ENCODE measurements at places on chromosomes 1 and 21.

- DNase-seq: no peak
Observed at GRCh38 chr1:168159251-168159650, 19.5 kb upstream of the TIPRL start.

- DNase-seq: no peak
Observed at GRCh38 chr1:30899577-30900389, 8.8 kb downstream of the SDC3 start.

- no peak for DNase-seq
Observed at GRCh38 chr1:109131059-109131458, 17.1 kb downstream of the ELAPOR1 start.

- peak; percentile 38 for DNase-seq
Observed at GRCh38 chr1:184075055-184076029, 23.8 kb downstream of the TSEN15 start.

GRCh38 chr1:170853302-170853701 lies 82.0 kb upstream of the MROH9 start:
- DNase-seq: no peak

DNA sequence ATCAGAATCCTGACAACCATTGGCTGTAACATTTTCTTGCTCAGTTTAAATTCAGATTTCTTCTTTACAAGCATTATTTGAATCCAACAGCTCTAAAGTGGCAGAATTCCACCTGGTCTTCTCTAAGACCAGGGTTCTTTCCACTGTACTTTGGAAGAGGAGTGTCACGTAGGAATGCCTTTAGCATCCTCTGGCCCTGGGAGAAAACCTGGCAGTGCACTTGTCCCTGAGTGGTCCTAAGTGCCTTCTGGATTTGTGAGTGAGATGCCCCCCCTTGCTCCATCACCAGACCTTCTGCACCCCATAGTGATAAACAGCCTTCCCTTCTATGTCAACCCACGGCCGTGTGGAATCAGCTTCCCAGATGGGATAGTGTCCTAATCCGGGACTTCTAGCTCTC lies 57.1 kb upstream of the NHLH2 start:
- no peak for DNase-seq

- no peak for DNase-seq
Observed at GRCh38 chr1:82494117-82494516, 693.4 kb downstream of the ADGRL2 start.

DNA sequence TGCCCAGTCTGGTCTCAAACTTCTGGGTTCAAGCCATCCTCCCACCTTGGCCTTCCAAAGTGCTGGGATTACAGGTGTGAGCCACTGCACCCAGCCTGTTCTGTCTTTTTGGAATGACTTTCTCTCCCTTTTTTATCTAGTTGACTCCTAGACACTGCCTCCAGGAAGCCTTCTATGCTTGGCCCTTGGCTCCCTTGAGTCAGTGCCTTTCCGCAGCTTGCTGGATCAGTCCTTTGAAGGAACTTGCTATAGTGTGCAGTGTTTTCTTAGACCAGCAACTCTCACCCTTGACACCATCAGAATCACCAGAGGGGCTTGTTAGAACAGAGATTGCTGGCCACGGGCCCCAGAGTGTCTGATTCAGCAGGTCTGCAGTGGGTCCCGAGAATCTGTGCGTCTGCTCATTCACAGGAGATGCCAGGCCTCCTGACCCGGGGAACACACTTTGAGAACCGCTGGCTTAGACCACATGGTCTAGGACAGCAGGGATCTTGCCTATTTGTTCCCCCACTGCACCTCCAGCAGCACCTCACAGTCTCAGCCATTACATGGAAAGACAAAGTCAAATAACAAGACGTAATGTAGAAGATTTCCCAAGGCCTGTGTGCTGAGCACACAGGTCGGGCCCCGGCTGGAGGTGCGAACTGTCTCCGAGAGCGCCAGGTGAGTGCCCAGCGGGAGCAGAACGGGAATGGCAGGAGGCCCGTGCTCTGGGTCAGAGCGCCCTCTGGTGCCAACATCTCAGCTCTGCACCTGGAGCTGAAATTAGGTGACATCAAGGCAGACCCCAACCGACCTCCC lies 27.4 kb upstream of the CTPS1 start:
- no peak for DNase-seq

DNA sequence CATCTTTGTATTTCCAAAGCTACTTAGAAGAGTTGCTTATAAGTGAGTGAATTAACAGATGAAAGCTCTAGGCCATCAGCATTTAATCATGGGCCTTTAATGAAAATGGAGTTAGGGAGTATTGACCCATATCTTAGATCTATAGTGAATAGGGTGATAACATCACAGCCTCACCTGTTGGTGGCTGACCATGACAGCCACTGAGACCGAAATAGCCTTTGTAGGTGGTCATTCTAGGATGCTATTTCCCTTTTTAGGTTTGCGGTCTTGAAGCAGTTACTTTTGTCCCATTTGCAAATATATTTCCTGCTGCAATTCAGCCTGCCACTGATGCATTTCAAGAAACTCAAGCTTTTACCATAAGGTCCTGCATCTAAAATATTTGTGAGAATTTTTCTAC lies 410.1 kb upstream of the LYPLAL1 start:
- no peak for DNase-seq

- no peak for DNase-seq
Observed at GRCh38 chr1:6003568-6004411, 11.6 kb upstream of the NPHP4 start.

GRCh38 chr21:14977814-14978213 lies 87.0 kb downstream of the NRIP1 start:
- DNase-seq: no peak

DNA sequence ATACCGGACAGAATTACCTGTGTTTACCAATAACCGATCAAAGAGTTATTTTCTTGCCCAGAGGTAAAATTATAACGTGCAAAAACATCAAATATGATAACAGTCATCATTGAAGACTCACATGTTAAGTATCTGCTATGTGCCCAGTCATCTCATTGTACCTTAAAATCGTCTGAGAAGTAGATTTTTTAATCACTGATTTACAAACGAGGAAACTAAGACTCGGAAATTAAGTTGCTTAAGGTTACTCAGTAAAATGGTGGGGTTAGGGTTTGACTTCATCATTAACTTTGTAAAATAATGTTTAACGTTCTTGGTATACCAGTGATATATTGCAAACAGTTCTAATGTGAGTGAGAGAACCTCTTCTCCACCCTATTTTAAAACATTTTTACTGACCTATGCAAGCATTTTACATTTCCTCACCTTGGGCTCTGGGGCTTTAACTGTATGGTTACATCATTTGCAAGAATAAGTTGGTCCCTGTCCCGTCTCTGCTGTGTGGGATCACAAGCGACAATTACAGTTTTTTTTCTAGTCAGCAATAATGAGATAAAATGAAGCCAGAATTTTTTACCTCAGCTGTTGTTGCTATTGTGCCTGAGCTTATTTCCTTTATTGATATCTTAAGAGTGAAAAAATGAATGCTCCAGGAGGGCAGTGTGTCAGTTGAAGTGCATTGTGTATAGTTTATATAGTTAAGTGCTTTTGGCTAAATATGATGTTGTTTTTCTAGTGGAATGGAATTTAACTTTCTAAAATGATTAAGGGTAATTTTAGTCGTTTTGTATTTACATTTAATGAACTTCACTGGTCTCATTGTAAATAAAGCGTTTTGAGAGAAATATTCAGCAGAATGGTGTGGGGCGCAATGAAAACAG lies 2.7 kb downstream of the RPRD2 start:
- no peak for DNase-seq

DNA sequence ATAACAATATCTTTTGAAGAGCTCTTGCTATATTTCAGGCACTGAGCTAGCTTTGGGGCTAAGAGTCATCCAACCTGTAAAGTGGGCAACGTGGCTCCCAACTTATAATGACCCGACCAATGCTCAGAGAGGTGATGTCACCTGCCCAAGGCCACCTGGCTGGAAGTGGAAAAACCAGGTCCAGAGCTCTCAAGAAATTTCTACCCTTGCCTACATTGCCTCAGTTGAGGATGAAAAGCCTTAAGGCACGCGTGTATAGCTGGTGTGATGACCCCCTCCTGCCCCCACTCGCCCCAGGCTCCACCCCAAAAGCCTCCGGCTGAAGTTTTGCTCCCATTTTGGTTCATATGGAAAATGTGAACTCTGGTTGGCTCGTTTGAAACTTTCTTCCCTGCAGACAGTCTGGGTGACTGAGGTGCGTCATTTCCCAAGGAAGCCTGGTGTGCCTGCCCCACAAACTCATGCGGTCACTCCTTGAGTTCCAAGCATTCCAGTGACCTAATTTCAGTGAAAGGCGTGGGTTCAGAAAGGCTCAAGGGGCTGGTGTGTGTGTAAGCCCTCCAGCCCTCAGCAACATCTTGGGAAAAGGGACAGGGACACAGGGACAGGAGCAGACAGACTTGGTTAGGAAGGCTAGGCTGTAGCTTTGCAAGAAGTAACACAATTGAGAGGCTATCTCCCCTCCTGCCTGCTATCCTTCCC lies 20.5 kb downstream of the HTR1D start:
- DNase-seq: peak; percentile 90

DNA sequence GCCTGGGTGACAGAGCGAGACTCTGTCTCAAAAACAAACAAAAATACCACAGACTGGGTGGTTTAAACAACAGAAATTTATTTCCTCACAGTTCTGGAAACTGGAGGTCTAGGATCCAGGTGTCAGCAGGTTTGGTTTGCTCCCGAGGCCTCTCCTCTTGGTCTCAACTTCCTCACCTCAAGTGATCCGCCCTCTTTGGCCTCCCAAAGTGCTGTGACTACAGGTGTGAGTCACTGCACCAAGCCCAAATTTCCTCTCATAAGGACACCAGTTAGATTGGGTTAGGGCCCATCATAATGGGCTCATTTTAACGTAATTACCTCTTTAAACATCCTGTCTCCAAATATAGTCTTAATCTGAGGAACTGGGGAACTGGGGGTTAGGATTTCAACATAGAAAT lies 35.5 kb downstream of the MFSD2A start:
- no peak for DNase-seq

- no peak for DNase-seq
Observed at GRCh38 chr1:100494393-100495084, 43.4 kb upstream of the GPR88 start.

- DNase-seq: no peak
Observed at GRCh38 chr1:14524826-14525636, 73.5 kb upstream of the KAZN start.

DNA sequence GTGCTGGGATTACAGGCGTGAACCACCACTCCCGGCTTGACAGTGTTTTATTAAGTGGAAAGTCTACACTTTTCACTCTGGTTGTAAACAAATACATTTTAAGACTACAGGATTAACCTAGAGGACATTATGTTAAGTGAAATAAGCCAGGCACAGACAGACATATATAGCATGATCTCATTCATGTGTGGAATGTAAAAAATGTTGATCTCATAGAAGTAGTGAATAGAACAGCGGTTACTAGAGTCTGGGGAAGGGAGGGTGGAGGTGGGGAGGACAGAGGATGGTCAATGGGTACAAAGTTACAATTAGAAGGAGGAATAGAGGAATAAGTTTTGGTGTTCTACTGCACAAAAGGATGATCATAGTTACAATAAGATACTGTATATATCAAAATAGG lies 16.9 kb downstream of the CTH start:
- DNase-seq: no peak

- DNase-seq: no peak
Observed at GRCh38 chr1:206661161-206661820, 23.4 kb upstream of the MAPKAPK2 start.

GRCh38 chr1:232090816-232091215 lies 464.2 kb downstream of the DISC1 start:
- DNase-seq: no peak

DNA sequence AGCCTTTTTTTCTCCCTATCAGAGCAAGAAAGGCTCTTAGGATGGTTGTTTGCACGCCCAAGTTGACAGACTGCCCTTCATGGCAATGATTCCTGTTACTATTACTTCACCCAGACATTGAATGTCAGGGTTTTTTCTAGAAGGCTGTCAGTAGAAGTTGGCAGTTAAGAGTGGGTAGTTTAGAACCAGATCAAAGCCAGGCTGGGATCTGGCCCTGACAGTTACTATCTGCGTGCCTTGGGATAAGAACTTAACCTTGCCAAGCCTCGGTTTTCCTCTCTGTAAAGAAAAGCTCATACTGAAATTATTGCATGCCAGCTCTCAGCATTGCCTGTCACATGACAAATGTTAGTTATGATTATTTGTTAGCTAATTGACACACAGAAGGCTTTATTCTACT lies 58.7 kb upstream of the PPP2R5A start:
- DNase-seq: no peak

- no peak for DNase-seq
Observed at GRCh38 chr1:180837020-180837419, 75.7 kb upstream of the KIAA1614 start.

GRCh38 chr1:10292188-10292587 lies 81.8 kb downstream of the KIF1B start:
- no peak for DNase-seq

DNA sequence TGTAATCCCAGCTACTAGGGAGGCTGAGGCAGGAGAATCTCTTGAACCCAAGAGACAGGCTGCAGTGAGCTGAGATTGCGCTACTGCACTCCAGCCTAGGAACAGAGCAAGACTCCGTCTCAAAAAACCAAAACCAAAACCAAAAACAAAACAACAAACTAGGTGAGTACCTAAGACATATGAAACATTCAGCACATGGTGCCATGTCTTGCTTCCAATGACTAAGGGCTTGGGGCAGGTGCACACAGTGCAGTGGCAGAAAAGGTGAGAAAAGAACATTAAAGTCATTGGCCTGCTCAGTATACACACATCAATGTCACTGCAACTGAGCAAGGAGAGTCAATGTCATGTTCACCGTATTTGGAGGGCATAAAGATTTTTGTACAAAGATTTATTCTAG lies 4.1 kb upstream of the ACTA1 start:
- no peak for DNase-seq

DNA sequence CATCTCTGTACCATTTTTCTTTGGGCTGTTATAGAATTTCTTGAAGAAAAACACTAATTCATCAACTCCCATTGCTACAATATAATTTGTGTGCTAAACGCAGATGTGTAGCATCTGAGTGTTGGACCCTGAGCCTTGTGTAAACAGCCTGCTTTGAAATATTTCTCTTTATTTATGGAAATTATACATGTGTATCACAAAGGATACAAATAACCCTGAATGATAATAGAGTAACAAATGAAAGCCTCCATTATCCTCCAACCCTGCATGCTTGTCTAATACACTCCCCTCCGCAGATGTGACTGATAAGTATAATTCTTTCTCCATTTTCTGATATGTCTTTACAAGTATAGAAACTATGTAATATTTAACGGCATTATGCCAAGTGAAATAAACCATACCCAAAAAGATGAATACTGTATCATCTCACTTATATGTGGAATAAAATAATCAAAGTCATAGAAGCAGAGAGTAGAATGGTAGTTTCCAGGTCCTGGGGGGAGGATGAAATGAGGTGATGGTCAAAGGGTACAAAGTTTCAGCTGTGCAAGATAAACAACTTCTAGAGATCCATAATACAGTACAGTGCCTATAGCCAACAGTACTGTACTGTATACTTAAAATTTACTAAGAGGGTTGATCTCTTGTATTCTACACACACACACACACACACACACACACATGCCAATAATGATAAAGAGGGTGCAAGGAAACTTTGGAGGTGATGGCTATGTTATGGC lies 2.8 kb upstream of the ADAM30 start:
- no peak for DNase-seq

GRCh38 chr21:33317786-33318486 lies 6.8 kb upstream of the IFNAR1 start:
- no peak for DNase-seq

Data from HFF-Myc (cell line).